Activated T-cell treated with anti-CD3 and anti-CD28 coated beads, Interleukin-2, amount 50 U/mL, for 48 hours (primary cell): ENCODE measurements at places on chromosomes 2 and 18.

- DNase-seq: no peak
These were observed 238.2 kb upstream of the RBBP8 start for GRCh38 chr18:22694954-22695353.

- no peak for DNase-seq
These were observed 297.2 kb upstream of the FIGN start for GRCh38 chr2:164032995-164033394.

GRCh38 chr2:69693059-69693774 lies 48.7 kb upstream of the ANXA4 start:
- peak; percentile 42 for DNase-seq

- DNase-seq: no peak
These were observed 1365.5 kb upstream of the CHAC2 start for GRCh38 chr2:52402128-52402527.

DNA sequence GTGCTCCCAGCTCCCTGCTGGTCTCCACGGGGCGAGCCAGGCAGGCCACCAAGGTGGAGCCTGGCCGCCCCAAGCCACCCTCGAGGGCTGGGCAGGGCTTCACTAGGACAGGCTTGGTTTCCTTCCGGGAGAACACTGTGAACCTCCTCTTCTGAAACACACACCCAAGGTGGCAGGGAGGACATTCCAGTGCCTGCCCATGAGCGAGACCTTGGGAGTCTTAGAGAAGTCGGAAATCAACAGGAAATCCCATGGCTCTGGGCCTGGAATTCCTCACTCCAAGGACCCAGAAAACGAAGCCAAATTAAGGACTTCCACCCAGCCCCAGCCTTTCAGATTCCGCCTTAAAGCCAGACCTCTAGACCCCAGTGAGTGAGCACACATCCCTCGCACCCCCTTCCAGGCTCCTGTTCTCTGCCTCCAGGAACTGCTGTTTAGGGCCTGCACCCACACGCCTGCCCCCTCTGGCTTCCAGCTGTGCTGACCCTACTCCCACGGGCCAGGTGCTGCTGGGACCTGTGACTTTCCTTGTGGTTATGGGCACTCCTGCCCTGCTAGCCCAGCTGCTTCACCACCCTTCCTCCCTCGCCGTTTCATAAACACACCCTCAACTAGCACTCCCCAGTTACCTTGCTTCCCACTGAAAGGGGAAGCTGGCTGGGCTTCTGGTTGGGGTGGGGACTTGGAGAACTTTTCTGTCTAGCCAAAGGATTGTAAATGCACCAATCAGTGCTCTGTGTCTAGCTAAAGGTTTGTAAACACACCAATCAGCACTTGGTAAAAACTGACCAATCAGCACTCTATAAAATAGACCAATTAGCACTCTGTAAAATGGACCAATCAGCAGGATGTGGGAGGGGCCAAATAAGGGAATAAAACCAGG lies 13.7 kb downstream of the GPR17 start:
- DNase-seq: no peak

- DNase-seq: no peak
These were observed 1.5 kb downstream of the IKZF2 start for GRCh38 chr2:213149949-213150314.

DNA sequence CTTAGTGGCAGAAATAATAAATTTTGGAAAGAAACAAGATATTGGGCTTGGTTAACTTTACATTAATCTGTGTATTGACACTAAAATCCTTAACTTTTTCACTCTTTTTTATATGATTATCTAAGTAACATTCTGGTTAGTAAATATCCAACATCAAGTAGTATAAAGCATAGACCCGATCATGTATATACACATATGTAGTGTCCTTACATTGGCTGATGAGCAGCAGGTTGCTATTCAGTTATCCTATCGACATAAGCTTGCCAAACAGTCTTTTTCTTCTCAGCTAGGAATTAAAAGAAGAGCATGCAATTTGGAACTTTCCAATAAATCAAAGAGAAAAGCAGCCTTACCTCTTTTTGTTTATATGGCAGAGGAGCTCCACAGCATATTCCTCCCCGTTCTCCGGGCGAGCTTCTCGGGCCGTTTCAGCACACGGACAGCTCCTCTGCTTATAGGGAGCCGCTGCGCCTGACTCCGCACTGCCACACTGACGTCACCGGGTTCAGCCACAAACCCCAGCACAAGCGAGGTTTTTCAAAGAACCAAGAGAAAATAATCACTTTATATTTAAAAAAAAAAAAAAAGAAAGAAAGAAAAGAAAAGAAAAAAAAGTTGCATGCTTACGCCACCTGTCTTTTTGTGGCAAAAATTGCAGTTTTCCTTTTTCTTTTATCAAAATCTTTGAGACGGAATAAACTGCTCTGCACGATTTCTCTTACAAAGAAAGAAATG lies at the start of gene SCG2:
Gene SCG2, minus strand, starts transcription at position 430 of the 735 bp plus-strand sequence. CDS start 3,079 bp downstream, outside the sequence.
- peak; percentile 48 for DNase-seq

- no peak for DNase-seq
These were observed 473.4 kb upstream of the TRIB2 start for GRCh38 chr2:12243381-12243780.

GRCh38 chr2:208546107-208546506 lies 139.5 kb downstream of the PTH2R start:
- no peak for DNase-seq

GRCh38 chr2:98908931-98909316 lies 27.1 kb downstream of the CRACDL start:
- peak; percentile 13 for DNase-seq

DNA sequence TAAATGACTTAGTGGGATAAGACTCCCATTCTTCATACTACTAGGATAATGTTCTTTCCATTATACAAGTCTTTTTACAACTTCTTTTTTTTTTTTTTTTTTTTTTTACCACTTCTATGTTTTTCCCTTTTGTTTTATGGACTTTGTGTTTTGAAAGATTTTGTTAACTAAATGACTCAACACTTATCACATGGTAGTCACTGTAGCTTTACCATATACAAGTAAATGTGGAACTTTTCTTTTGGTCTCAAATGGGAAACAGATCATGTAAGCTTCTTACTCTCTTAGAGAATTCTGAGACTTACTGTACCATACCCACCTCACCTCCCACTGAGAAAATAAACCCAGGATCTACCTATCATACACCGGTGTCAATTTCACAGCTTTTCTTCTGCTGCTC lies 590.3 kb upstream of the CDH2 start:
- DNase-seq: no peak

- DNase-seq: peak; percentile 24
These were observed 610 bp downstream of the SPC25 start for GRCh38 chr2:168889635-168890005.

- no peak for DNase-seq
These were observed 42.7 kb upstream of the DYSF start for GRCh38 chr2:71410696-71411095.

- DNase-seq: no peak
These were observed 1.5 kb upstream of the KLHL30 start for GRCh38 chr2:238136820-238137537.

DNA sequence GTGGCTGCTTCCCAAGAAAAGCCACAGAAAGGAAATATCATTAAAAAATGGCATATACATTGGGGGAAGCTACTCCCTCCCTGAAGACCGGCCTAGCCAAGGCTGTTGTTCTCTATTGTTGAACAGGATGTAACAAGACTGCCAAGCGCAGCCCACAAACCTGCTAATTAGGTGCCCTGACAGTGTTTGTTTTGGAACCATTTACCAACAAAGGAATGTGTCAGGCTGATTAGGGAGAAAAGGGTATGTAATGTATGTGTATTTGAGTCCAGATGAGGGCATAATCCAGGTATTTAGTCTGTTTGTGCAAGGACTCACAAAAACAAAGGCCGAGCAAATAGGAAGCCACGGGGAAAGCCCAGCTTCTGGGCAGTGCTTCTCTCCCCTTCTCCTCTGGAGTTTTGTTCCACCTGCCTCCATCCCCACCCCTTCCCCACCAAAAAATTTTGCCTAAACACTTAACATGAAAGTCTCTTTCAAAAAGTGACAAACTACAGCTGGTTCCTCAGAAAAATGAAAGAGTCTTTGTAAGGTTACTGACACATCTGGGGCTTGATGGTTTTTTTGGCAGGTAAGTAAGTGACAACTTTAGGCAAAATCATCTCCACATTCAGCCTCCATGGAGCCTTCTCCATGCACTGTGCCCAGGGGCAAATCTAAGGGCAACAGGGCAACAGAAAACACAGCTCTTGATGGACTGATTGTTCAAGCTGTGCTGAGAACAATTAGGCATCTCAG lies 78.3 kb upstream of the FZD5 start:
- DNase-seq: no peak

GRCh38 chr2:186590759-186591505 lies 1.1 kb downstream of the ITGAV start:
- peak; percentile 32 for DNase-seq

DNA sequence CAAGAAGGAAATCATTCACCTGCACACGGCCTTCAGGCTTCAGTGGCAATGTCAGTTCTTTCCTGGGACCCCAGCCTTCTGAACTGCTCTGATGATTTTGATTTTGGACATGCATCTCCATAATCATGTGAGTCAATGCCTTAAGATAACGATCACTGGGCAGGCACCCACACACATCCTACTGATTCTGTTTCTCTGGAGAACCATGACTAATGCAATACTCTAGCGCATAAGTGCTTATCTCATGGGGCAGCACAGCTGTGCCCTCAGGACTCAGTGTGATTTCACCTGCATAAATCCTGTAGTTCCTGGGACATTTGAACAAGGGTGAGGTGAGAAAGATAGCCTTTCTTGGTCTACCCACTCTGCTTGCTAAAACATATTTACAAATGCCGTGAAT lies 144.6 kb downstream of the AKAIN1 start:
- no peak for DNase-seq

GRCh38 chr2:23912054-23912453 lies 14.9 kb downstream of the ATAD2B start:
- DNase-seq: no peak

DNA sequence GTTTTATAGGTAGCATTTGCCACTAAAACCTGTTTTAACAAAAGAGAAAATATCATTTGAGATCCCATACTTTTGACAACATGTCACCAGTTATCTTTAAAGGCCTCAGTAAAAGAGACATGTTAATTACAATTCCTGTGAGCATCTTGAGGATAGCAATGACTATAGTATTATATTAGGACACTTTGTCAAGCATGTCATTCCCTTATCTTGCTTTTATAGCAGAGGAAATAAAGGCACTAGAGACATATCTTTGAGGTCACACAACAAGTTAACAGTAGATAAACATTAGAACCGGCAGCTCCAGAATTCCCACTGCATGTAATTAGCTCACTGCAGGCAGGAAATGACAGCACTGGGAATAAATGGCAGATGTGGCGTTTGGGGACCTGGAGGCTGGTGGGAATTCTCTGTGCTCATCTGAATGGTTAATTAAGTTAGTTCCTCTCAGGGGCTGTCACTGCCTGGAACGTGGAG lies 25.9 kb downstream of the LYPD6B start:
- DNase-seq: no peak

GRCh38 chr2:232523402-232523681 lies 2.6 kb upstream of the CHRND start:
- no peak for DNase-seq

GRCh38 chr2:154455866-154456265 lies 242.6 kb upstream of the KCNJ3 start:
- DNase-seq: no peak

- no peak for DNase-seq
These were observed 8.2 kb downstream of the ATOH8 start for GRCh38 chr2:85761946-85762345.

GRCh38 chr2:163644238-163644637 lies 91.6 kb downstream of the FIGN start:
- DNase-seq: no peak

DNA sequence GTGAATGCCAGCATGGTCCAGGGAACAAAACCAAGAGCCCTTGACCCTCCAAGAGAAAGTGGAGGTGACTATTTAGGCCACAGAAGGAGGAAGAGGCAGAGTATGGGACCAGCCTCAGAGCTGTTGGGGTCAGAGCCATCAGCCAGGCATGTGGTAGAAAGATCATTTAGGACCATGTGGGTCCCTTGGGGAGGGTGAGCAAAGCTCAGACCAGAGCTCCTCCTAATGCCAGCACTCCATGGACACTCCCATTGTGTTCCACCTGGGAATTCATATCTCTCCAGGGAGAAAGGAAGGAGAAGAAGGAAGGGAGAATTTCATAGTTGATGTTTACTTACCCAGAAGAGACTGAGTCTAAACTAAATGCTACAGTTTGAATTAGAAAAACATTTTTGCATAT lies 73.2 kb downstream of the CYBRD1 start:
- DNase-seq: no peak

DNA sequence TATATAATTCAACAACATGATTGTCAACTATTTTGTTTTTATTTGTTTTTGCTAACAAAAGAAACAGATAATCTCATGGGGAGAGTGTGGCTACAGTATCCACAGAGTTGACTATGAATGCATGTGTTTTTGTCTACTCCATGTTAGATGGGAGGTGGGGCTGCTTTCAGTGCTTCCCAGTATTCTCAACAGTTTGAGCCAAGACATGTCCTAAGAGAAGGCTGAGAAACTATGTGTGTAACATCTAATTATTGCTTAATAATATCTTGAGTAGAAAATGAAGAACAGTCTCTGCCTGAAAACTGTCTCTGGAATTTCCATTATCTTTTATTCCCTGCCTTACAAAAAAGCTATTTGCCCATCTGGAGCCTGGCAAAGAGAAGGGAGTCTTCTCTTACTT lies 178.8 kb upstream of the MMADHC start:
- no peak for DNase-seq

- no peak for DNase-seq
These were observed 41.2 kb downstream of the COL3A1 start for GRCh38 chr2:189015359-189015758.
